ENCODE measurements at places on chromosomes 3 and 15. TPM values are rescaled to one million over a fixed set of nuclear protein-coding genes. Genes with fewer than 3 reads are reported as not detected.

The CFAP92 gene
- not detected for total RNA-seq

The FLNB gene
- 950 TPM for total RNA-seq

The TMEM40 gene
- not detected for total RNA-seq

The ERICH6 gene
- total RNA-seq: not detected

The EPHB1 gene
- 0.81 TPM for total RNA-seq

The SPATA12 gene
- total RNA-seq: 0.18 TPM

The HYKK gene
- 0.94 TPM for total RNA-seq

The DNAH12 gene
- under 0.01 TPM for total RNA-seq

The CD80 gene
- not detected for total RNA-seq

The HACD2 gene
- total RNA-seq: 14.1 TPM

The CCR8 gene
- not detected for total RNA-seq

The PLSCR5 gene
- total RNA-seq: not detected

The ADAMTS9 gene
- total RNA-seq: 31.2 TPM

The ISLR2 gene
- not detected for total RNA-seq

The PGBD4 gene
- 0.90 TPM for total RNA-seq

The NANOGP8 gene
- not detected for total RNA-seq

The CACNA2D3 gene
- not detected for total RNA-seq

The KCNH8 gene
- total RNA-seq: not detected

The TEX9 gene
- 1.6 TPM for total RNA-seq

The FBXL22 gene
- under 0.01 TPM for total RNA-seq

The CDC25A gene
- total RNA-seq: 5.9 TPM

The TRAIP gene
- 2.1 TPM for total RNA-seq

The LSAMP gene
- total RNA-seq: not detected

The MCCC1 gene
- 18.6 TPM for total RNA-seq

The GOLGA6L7 gene
- not detected for total RNA-seq

The CPLX3 gene
- total RNA-seq: not detected

The GOLGA8G gene
- total RNA-seq: not detected

The MOBP gene
- 0.09 TPM for total RNA-seq

The ANKRD34C gene
- not detected for total RNA-seq

The OSTN gene
- not detected for total RNA-seq

The C3orf52 gene
- total RNA-seq: 3.8 TPM

The SCAANT1 gene
- 1.2 TPM for total RNA-seq

The MYD88 gene
- total RNA-seq: 12.1 TPM

The FEZF2 gene
- total RNA-seq: not detected

The MRPL46 gene
- 16.4 TPM for total RNA-seq

The ELL3 gene
- total RNA-seq: 1.8 TPM

The GXYLT2 gene
- 0.54 TPM for total RNA-seq

The ULK4 gene
- total RNA-seq: 7.6 TPM

The NEK10 gene
- 9.0 TPM for total RNA-seq

The MYO9A gene
- total RNA-seq: 34.7 TPM

The STRIT1 gene
- total RNA-seq: not detected

The CD47 gene
- 65.4 TPM for total RNA-seq

The ZIC4 gene
- not detected for total RNA-seq

The ANKUB1 gene
- not detected for total RNA-seq
